Left lung (tissue), 14 donors: ENCODE measurements at places on chromosomes 16 and 17. TPM values are rescaled to one million over a fixed set of nuclear protein-coding genes. Genes with fewer than 3 reads are reported as not detected.
A peak's percentile ranks its signal among the peaks of the same experiment; 100 is the strongest.

DCXR gene
- total RNA-seq = 152 TPM

DNA sequence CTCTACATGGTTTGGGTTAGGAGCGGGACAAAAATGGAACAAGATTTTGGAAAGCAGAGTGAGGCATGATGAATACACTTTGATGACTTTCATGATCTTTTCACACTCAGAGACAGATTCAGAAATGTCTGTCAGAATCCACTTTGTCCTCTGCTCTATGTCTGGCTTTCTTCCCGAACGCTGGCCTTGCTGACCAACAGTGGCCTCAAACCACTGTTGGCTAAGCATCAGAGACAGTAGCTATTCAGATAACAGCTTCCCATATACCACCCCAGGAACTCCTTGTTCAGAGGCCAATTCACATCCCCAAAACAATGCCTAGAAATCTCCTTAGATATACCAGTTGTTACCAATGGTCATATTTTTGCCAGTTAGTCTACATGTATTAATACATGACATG lies 40.9 kb downstream of the FBXL20 start:
- DNase-seq = no peak
- H3K27ac ChIP-seq = no peak overlapping the region
- peaks cover 44% of the 10 kb centered on the region for H3K4me1 ChIP-seq

ZNF629 gene
- total RNA-seq = 12.3 TPM

PPM1D gene
- 17.1 TPM for total RNA-seq

NPIPB9 gene
- 1.5 TPM for total RNA-seq

GRCh38 chr17:47850373-47850691 lies 631 bp downstream of the SP6 start:
- H3K4me1 ChIP-seq = no peaks in the 10 kb centered on the region
- H3K36me3 ChIP-seq = no peaks in the 10 kb centered on the region
- DNase-seq = no peak
- peak overlapping the region; percentile 35 for H3K4me3 ChIP-seq
- peaks cover 51% of the 10 kb centered on the region for H3K27me3 ChIP-seq

MFSD6L gene
- 1.6 TPM for total RNA-seq

GRCh38 chr17:28916302-28916934 lies 13.5 kb upstream of the DHRS13 start:
- no peak overlapping the region for H3K4me3 ChIP-seq
- H3K36me3 ChIP-seq = no peaks in the 10 kb centered on the region
- DNase-seq = peak; percentile 48

GRCh38 chr16:79286646-79287423 lies 313.7 kb downstream of the MAF start:
- no peaks in the 10 kb centered on the region for H3K27me3 ChIP-seq
- no peaks in the 10 kb centered on the region for H3K36me3 ChIP-seq
- no peak overlapping the region for H3K4me3 ChIP-seq
- no peak overlapping the region for H3K27ac ChIP-seq
- no peaks in the 10 kb centered on the region for H3K4me1 ChIP-seq

DNA sequence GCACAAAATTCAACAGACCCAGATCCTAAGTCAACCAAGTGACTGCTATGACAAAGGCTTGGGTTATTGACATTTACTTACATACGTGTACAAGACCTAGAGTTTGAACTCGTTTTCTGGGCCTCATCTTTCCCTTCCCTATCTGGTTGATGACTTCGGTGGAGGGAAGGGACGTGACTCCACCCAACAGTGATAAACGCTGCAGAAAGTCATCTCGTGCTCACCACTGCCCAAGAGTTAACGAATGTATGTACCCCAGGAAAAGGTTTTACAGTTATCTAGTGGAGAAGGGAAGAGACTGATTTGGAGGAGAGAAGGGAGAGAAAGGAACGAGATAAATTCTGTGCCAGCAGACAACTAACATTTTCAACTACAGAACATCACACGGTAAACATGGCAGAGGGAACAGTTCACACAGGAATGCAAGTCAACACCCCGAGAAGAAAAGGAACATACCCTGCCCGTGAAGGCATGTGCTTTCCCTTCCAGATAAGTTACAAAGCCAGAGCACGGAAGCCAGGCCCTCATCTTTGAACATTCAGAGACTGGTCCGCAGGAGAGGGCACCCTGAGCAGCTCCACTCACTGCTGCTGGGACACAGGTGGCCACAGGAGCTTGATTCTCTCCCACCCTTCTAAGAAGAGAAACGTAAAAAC lies 13.9 kb upstream of the CYTH1 start:
- H3K36me3 ChIP-seq = peaks cover 76% of the 10 kb centered on the region
- H3K27ac ChIP-seq = no peak overlapping the region
- H3K27me3 ChIP-seq = no peaks in the 10 kb centered on the region
- DNase-seq = no peak
- no peak overlapping the region for H3K4me3 ChIP-seq

DNA sequence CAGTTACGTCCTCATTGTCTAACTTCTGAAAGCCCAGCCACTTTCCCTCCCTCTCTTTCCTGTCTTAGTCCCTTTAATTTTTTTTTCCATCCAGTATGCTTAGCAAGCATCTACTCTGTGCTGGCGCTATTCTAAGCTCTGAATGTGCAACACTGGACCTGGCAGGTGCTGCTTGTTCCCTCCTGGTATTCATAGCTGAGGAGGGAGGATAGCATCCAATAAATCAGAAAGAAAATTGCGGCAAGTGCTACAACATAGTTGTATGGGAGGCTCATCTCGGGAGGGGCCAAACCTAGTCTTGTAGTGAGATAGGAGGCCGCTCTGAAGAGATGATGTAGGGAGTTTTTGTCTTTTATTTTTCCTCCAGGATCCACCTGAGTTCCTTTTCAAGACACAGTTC lies 457.3 kb upstream of the HSBP1 start:
- H3K27ac ChIP-seq = no peak overlapping the region
- DNase-seq = no peak
- H3K4me1 ChIP-seq = no peaks in the 10 kb centered on the region
- H3K4me3 ChIP-seq = no peak overlapping the region
- H3K36me3 ChIP-seq = no peaks in the 10 kb centered on the region

DPEP3 gene
- total RNA-seq = 0.60 TPM
